ENCODE measurements at places on chromosomes 1 and 21.

GRCh38 chr1:118556936-118557335, 371.9 kb upstream of the SPAG17 start:
- DNase-seq, result no peak

DNA sequence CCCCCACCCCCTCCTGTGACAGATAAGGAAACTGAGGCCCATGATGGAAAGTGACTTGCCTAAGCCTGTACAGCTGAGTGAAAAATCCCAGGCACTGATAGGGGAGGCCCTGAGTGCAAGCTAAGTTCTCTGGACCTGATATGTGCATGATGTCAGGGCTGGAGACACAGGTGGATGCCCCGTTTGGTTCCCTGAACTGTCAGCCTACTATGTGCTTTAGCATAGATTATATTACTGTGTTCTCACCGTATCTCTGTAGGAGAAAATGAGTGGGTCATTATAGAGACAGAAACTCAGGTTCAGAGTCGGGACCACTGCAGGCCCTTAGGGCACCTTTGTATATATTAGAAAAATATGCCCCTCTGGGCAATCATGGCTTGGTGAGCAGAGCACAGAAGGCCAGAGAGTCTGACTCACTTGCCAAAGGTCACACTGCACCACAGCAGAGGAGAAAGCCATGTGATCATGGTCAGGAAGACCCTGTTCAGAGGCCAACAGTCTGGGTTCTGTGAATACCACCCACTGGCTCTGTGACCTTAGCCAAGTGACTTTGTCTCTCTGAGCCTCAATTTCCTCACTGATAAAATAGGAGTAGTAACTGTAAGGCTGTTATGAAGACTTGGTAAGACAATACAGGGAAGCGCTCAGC, 145.8 kb upstream of the WNT4 start:
- DNase-seq, result no peak

DNA sequence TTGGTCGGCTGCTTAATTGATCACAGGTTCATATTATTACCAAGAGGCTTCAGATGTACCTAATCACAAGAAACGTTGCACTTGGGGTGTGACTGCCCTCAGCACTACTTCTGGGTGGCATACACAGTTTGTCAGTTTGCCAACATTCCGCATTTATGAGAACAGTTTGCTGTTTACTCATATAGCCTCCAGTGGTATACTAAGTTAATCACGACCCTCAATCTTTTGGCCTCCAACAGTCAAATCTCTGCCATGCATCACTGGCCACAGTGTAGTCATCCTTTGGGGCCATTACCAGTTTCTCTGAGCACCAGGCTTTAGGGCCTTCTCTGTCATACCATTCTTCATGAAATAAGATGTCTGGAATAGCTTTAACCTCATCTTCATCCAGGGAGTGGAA, 62.8 kb upstream of the BCL9 start:
- no peak for DNase-seq

GRCh38 chr1:163974120-163974519, 584.9 kb upstream of the PBX1 start:
- DNase-seq, result no peak

GRCh38 chr1:155872527-155872926, 13.2 kb downstream of the SYT11 start:
- DNase-seq, result peak; percentile 79

- no peak for DNase-seq
These were observed 83.4 kb upstream of the FMN2 start for GRCh38 chr1:240008298-240008697.

DNA sequence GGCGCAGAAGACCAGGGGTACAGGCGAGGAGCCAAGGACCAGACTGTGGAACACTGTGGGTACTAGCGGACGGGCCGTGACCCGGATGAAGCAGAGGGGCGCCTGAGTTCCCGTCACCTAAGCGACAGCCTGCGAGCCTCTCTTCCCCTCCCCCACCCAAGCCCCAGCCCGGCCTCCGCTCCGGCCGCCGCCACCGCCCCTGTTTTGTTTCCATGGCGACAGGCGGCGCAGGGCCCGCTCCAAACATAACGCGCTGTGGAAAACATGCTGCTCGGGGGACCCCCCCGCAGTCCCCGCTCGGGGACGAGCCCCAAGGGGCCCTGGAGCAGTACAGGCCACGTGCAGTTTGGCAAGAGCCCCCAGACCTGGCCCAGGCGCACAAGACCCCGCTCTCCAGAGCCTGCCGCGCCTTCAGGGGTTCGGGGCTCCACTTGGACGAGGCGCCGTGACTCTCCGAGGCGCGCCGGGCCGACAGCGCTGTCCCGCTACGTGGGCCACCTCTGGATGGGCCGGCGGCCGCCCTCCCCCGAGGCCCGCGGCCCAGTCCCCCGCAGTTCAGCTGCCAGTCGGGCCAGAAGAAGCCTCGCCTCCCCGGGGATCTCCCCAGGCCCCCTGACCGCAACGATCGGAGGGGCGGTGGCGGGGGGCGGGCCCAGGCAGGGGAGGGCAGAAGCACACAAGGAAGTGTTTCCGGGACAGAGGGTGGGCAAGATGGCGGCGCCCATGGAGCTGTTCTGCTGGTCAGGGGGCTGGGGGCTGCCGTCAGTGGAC, at the start of gene MTX1:
MTX1 (plus strand) TSS at position 155 of the 771 bp plus-strand sequence; CDS start at position 265, 110 bp downstream.
- DNase-seq, result peak; percentile 96

GRCh38 chr1:192489748-192490147, 85.8 kb upstream of the RGS1 start:
- no peak for DNase-seq
